Fibroblast of skin of left biceps (primary cell): ENCODE measurements at places on chromosomes 5 and 9.

DNA sequence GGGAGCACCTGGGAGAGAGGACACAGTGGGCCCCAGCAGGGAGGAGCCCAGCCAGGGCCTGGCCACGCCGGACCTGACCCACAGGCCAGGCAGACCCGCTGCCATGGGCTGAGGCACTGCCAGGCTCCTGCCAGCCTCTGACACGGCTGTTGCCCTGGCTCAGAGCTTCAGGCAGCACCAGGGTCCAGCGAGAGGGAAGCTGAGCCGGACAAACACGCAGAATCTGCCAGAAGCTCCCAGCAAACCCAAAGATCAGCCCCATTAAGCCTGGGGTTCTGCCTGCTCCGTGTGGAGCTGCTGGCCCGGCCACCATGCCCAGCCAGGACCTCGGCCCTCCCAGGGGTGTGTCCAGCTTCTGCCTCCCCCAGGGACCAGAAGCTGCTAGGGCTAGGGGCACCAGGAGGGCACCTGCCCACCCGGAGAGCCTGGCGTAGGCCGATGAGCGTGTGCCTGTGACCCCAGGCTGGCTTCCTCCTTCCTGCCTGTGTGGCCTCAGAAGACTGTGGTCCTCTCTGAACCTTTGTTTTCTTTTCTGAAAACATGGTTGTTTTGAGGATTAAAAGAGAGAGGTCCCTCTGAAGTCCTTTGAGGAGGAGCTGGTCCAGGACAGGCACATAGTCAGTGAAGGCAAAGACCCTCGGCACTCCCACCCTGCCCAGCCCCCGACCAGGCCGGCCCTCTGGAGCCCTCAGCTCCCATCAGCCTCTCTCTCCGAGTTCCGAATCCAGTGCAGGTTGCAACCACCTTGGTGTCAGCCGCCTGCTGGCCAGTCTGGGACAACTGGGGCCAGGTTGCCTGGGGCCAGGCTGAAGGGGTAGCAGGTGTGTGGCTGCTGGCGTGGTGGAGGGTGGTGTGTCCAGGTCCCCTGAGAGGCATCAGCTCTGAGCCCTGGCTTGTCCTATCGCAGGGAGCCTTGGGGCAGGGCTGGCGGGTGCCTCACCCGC, 39.6 kb downstream of the KCNT1 start:
- DNase-seq, result no peak

GRCh38 chr5:6745706-6746222, 32.5 kb downstream of the TENT4A start:
- DNase-seq, result peak; percentile 16

- no peak for DNase-seq
Observed at GRCh38 chr5:9515436-9515835, 30.4 kb downstream of the SEMA5A start.

- no peak for DNase-seq
Observed at GRCh38 chr9:89928521-89929275, 323.9 kb downstream of the GADD45G start.

- DNase-seq, result no peak
Observed at GRCh38 chr5:158998793-158999325, 100.9 kb downstream of the EBF1 start.

DNA sequence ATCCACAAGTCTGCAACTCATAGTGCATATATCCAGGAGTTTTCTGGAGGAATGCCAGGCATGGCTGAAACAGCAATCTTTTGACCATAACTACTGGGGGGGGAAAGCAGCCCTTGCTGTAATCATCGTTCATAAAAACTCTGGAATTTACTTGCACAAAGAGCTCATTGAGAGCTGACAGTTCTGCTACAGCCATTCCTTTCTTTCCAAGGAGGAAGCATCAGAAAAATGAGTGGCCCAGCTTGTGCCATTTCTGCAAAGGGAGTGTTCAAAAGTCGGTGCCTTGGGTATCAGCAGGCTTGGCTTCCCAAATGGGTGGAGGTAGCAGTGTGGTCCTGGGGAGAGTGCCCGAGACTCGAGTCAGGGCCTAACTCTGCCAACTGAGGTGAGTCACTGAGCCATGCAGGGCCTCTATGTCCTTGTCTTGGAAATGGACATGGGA, 101.5 kb downstream of the GCNT1 start:
- peak; percentile 73 for DNase-seq

GRCh38 chr9:125141251-125141650, 2.1 kb downstream of the SCAI start:
- no peak for DNase-seq

- no peak for DNase-seq
Observed at GRCh38 chr9:109320331-109320741, 523 bp downstream of the EPB41L4B start.

DNA sequence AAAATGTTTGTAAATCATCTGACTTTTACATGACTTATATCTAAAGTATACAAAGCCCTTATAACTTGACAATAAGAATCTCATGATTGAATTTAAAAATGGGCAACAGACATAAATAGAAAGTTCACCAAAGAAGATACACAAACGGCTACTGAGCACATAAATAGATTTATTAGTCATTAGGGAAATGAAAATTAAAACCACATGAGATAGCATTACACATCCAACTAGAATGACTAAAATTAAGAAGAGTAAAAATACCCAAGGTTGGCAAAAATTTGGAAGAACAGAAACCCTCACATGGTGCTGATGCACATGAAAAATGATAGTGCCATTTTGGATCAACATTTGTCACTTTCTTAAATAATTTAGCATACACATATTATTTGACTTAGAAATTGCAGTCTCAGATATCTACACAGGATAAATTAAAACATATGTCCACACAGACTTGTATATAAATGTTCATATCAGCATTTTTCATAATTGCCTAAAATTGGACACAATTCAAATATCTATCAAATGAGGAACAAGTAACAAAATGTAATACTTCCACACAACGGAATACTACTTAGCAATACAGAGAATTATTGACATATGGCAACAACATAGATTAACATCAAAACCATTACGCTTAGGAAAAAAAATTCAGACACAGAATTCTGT, 359.1 kb upstream of the DAB2 start:
- peak; percentile 70 for DNase-seq

DNA sequence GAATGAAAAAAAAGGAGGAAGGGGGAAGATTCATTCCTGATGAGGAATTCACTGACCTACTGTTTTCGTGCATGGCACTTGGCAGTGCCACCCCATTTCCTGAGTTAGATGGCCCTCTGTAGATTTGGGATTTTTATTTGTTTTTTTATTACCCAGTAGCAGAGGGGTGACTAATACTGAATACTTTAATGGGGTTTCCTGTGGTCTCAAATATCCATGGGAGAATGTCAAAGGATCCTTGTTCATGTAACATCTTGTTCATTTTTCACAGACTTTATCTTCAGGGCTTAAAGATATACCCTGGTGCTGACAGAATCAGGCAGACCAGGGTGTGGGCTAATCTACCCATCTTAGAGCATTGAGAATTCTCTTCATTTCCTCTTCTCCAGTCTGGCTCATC, 93.0 kb downstream of the MAMDC2 start:
- no peak for DNase-seq

GRCh38 chr9:104963076-104963475, 35.1 kb upstream of the ABCA1 start:
- no peak for DNase-seq

DNA sequence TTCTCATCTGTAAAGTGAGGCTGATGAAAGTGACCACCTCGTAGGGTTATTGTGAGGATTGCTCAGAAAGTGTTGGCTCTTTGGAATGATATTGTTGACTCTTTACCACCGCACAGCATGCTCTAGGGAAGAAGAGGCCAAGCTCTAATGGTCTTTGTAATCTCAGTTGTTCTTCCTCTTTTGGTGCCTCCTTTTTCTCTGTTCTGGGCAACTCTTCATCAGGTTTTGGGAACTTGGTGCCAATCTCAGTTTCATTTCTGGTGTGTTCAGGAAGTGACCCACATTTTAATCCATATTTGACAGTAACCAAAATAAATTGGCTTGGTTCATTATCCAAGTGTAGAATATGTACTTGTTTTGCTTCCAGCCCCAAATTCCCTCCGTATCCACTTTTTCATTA, 25.1 kb downstream of the ARHGAP26 start:
- no peak for DNase-seq

DNA sequence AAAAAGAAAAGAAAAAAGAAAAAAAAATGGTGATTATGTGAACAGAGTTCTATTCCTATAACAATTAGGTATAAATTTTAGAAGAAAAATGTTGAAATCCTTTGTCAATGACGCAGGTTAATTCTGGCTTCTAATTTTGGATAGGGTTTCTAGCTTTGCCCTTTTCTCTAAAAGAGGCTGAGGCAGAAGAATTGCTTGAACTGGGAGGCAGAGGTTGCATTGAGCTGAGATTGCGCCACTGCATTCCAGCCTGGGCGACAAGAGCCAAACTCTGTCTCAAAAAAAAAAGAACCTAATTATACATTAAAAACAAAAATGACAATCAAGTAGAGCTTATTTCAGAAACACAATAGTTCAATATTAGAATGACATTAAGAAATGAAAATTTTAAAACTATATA, 2.9 kb downstream of the STXBP1 start:
- no peak for DNase-seq

- DNase-seq, result peak; percentile 78
Observed at GRCh38 chr5:139243425-139243970, 45.3 kb upstream of the SIL1 start.

GRCh38 chr5:32261198-32261597, 51.5 kb downstream of the MTMR12 start:
- DNase-seq, result no peak

DNA sequence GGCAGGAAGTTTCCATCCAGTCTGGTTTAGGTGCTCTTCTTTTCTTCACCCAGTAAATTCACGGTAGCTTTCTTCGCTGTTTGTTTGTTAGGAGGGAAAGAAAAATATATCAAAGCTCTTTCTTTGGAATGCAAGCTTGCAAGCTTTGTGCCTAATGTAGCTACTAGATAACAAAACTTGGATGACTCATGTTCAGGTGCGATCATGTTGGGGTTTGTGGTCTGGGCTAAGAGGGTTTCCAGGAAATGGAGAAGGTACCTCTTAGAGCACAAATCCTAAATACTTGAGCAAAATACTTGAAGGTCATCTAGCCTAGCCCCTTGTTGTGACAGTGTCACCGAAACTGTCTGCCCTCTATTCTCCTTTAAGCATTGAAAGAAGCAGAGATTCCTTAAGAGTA, 17.7 kb downstream of the SRP19 start:
- no peak for DNase-seq

GRCh38 chr9:31519011-31519410, 865.4 kb upstream of the ACO1 start:
- no peak for DNase-seq

- peak; percentile 66 for DNase-seq
Observed at GRCh38 chr5:163509291-163509951, 4.0 kb downstream of the MAT2B start.
